ENCODE measurements at places on chromosomes 3 and 15. TPM values are rescaled to one million over a fixed set of nuclear protein-coding genes. Genes with fewer than 3 reads are reported as not detected.

The AHSG gene
- not detected for total RNA-seq

The SPINK8 gene
- total RNA-seq: not detected

The RASL12 gene
- total RNA-seq: 0.19 TPM

The MESP2 gene
- total RNA-seq: 0.62 TPM

The FES gene
- 0.71 TPM for total RNA-seq

The ZDHHC23 gene
- total RNA-seq: 4.3 TPM

The ERICH6 gene
- 0.07 TPM for total RNA-seq

The SLC28A2 gene
- not detected for total RNA-seq

The PPIB gene
- total RNA-seq: 774 TPM

The GOLGA6L10 gene
- 0.56 TPM for total RNA-seq

The AGBL1 gene
- not detected for total RNA-seq

The PLA2G4E gene
- total RNA-seq: not detected

The AP3B2 gene
- total RNA-seq: 0.64 TPM

Measured in A549 treated with DMSO at 1 μM for 4 hours (cell line).